ENCODE measurements at places on chromosomes 1 and 21.

DNA sequence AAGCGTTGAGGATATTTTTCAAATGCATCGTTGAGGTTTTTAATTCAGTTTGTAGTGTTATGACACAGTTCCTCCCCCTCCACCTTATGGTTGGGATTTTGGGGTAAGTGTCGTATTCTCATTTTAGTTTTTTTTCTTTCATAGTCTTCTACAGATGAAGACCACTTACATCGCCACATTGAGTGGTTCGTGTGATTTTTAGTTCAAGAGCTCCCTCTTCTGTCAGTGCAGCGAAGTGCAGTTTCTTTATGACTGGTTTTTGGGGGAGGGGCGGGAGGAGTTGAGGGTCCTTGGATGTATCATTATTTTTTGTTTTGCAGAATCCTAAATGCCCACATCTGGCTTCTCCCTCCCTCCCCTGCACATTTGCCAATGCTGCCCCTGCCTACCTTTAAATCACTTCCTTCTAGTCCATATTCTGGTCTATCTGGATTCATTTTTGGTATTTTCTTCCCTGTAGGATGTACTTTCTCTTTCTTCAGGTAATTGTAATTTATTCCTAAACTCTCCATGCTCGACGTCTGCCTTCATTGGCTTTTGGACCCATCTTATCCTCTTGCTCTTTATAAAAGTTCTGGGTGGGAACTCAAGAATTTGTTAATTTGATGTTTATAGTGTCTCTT lies 433.1 kb downstream of the CAMTA1 start:
- peak; percentile 5 for DNase-seq

GRCh38 chr21:36134803-36135390 lies at the start of gene CBR3:
Gene CBR3, plus strand, starts transcription at chr21:36135079. Its CDS starts 114 bp downstream, at chr21:36135193.
- no peak for DNase-seq

- no peak for DNase-seq
These were observed 66.3 kb upstream of the SLC45A1 start for GRCh38 chr1:8251635-8252034.

DNA sequence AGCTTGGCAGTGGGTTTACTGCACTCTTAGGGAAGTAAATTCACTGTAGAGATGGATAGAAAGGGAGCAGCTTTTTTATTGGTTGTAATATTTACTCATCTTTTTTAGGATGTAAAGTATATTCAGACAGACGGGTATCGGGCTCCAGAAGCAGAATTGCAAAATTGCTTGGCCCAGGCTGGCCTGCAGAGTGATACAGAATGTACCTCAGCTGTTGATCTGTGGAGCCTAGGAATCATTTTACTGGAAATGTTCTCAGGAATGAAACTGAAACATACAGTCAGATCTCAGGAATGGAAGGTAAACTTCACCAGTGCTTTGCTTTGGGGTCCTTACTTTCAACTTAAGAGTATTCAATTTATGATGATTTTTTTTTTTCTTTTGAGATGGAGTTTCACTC lies 3.2 kb downstream of the UHMK1 start:
- DNase-seq, result no peak

GRCh38 chr1:60825593-60825992 lies 256.8 kb upstream of the NFIA start:
- no peak for DNase-seq

DNA sequence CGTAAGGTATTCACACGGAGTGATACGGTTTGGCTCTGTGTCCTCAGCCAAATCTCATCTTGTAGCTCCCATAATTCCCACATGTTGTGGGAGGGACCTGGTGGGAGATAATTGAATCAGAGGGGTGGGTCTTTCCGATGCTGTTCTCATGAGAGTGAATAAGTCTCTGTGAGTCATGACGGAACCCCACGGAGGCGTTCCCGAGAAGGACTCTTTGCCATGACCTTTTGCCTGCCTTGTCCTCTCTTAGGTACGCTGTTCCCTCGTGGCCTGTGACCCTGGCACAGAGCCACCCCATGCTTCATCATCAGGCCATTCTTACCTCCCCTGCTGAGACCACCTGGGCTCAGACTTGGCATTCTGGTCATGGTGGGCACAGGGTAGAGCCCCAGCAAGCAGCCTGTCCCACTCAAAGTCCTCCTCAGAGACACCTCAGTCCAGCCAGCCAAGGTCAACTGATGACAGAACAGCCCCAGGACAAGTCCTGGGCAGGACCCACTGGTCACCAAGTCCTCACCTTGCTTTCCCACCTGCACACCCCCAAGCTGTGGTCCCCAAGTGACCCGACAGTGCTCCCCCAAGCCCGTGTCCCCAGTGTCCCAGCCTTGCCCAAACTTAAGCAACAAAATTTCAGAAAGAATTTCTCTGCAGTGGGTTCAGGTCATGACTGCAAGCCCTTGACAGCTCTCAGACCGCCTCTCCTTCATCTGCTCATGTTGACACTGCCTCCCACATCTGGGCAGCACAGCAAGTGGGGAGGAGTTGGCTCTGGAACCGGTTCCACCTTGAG lies 158.4 kb downstream of the ACTL8 start:
- DNase-seq, result no peak

GRCh38 chr1:21909787-21910503 lies 27.2 kb downstream of the HSPG2 start:
- DNase-seq, result peak; percentile 50

GRCh38 chr1:15559189-15559810 lies 25.6 kb downstream of the AGMAT start:
- no peak for DNase-seq

All from stimulated activated CD8-positive, alpha-beta memory T cell treated with anti-CD3 and anti-CD28 coated beads, Interleukin-2, amount 100 ng/mL, for 48 hours (primary cell).